ENCODE measurements at places on chromosomes 1 and 21. TPM values are rescaled to one million over a fixed set of nuclear protein-coding genes. Genes with fewer than 3 reads are reported as not detected.

Gene FLG2
- not detected for total RNA-seq

Gene GOLT1A
- total RNA-seq: not detected

DNA sequence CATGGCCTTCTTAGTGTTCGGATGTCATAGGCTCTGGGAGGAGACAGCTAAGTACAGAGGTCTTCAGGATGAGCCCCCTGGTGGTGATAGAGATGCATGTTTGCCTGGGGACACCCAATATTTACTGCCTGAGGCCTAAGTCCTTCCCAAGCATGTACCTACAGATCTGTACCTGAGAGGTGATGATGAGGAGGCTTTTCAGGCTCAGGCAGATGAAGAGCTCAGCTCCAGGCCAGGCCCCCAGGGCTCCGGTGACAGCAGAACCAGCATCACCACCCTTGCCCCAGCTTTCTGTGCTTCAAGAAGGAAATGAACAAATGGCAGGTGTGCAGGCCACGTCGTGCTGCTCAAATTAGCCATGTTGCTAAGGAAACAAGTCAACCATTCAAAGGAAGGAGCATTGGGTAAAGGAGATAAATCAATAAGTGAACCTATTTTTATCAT, 21.1 kb downstream of the CACNA1E start:
- DNase-seq: no peak

Gene KIF26B
- under 0.01 TPM for total RNA-seq

DNA sequence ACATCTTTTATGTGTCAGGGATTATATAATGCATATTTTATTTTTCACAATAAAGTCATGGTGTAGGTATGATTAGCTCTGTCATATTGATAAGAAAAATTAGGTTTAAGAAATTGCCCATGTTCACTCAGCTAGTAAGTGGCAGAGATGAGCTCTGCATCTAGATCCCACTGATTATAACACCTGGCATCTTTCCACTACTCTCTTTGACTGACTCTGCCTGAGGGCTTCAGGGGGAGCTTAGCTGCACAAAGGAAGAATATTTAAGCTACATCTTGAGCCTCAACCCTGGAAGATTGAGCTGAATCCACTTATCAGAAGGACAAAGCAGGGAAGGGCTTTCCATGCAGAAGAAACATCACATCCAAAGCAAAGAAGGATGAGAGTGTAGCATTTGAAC, 190.4 kb downstream of the MIS18A start:
- DNase-seq: no peak

Gene TIPRL
- total RNA-seq: 36.1 TPM

Gene MAP10
- total RNA-seq: 2.4 TPM

DNA sequence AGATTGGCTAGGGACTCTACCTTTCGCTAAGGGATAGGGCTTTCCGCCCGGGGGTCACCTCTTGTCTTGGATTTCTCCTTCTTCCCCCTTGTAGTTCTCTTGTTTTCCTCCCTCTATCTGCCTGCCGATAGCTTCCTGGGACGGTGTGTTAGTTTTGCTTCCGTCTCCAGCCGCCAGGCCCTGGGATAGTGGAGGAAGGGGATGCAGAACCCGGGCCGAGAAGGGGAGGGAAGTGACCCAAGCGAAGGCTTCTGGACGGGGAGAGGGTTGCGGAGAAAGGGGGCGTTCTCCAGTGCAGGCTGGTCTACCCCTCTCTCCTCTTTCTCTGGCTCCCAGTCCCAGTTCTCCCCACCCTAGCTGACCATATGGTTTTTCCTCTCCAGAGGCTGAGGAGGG, 871 bp downstream of the TUFT1 start:
- no peak for DNase-seq

DNA sequence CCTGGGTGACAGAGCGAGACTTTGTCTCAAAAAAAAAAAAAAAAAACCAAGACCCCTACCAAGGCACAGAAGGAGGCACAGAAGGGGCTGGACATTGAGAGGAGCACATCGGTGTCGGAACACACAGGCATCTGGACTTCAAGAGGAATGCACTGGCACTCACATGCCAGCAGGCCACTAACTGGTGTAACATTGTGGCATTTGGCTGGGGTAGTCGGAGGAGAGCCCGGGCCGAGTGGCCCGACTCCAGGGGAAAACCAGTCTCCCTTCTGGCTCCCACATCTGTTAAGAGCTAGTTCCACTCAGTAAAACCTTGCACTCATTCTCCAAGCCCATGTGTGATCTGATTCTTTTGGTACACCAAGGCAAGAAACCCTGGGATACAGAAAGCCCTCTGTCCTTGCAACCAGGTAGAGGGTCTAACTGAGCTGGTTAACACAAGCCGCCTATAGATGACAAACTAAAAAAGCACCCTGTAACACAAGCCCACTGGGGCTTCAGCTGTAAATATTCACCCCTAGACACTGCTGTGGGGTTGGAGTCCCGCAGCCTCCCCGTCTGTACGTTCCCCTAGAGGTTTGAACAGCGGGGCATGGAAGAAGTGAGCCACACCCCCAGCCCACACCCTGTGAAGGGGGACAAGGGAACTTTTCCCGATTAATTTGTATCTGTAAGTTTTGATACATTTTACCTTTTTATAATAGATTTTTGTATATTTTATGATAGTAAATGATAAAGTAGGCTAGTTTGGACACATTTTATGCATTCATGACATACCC, 17.2 kb upstream of the AKIRIN1 start:
- DNase-seq: no peak

GRCh38 chr1:55071477-55071876, 32.1 kb downstream of the PCSK9 start:
- peak; percentile 57 for DNase-seq

Gene OR2G6
- not detected for total RNA-seq

DNA sequence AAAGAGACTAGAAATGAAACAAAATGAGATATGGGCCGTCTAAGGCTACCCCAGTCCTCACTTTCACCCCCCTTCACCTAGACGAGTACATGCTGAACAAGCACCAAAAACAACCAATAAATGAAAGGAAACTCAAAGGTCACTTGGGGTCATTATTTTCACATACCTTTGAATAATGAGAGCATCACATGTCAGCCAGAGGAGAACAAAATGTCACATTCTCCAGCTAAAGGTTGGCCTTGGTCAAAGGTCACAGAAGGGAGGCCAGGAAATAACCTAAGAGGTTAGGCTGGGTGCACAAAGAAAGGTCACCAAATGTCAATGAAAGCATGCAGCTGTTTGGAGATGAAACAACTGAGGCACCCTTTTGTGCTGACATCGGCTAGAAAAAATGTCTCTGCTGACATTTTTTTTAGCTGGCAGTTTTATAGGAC, 288.7 kb upstream of the USP25 start:
- peak; percentile 52 for DNase-seq

DNA sequence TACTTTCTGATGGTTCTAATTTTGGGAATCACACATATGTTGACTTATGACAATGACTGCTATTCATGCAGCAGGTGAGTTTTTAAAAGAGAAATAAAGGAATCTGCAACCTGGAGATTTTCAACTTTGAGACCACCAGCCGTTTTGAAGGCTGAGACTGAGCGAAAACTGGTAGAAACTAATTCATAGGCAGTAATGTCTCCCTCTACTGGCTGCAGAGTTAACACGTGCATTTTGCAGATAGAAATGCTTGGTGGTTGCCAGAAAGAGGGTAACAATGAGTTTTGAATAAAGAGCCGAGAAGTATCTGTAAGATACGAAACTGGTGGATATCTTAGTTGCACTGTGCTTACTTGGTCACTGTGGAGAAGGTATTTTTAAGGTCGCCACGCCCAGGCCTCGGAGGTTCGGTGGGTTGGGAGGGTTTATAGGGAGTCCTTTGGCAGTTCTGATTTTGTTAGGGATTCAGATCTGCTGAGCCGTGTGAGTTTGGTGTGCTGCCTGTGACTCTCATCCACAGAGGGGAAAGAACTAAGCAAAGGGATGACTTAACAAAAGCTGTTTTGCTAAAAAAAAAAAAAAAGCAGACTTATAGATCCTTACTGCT, 83.0 kb downstream of the RYR2 start:
- DNase-seq: no peak

DNA sequence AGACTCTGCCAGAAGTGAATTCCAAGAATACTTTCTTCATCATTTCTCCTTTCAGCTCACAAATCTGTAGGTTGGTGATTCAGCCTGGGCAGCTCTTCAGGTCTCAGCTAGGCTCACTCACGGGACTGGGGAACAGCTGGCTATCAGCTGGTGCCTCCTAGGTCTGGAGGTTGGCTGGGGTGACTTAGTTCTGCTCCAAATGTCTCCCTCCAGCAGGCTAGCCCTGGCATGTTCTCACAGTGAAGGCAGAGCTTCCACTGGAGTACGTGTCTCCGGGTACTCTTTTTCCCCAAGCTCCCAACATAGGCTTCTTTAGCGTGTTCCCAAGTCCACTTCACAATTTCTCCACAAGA, 12.5 kb upstream of the VAMP4 start:
- DNase-seq: peak; percentile 93

DNA sequence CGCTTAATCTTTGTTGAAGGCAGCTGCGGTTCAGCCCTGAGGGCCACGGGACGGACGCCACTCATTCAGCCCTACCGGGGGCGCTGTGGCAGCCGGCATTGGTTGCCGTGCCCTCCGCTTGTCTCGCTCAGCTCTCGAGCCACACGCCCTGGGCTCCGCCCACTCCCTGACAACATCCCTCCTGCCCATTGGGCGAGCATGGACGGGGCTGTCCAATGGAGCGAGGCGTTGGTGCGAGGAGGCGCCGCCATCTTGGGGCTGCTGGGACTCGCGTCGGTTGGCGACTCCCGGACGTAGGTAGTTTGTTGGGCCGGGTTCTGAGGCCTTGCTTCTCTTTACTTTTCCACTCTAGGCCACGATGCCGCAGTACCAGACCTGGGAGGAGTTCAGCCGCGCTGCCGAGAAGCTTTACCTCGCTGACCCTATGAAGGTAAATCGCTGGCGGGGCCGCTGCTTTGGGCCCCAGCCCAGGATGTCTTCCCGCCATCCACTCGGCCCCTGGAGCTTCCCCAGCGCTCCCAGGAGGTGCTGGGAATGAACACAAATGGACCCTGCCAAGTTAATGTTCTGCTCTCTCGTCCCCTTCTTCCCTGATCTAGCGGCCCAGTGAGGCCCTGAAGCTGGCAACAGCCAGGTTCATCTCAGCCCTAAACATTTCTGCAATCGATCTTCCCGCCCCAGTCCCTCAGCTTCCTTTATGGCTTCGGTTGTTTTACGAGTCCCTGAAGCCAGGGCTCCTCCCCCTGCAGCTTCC, at the start of gene SRP9:
Gene SRP9 (plus strand): TSS at position 244 of the 754 bp plus-strand sequence. CDS start 115 bp downstream, at position 359.
- DNase-seq: peak; percentile 98

DNA sequence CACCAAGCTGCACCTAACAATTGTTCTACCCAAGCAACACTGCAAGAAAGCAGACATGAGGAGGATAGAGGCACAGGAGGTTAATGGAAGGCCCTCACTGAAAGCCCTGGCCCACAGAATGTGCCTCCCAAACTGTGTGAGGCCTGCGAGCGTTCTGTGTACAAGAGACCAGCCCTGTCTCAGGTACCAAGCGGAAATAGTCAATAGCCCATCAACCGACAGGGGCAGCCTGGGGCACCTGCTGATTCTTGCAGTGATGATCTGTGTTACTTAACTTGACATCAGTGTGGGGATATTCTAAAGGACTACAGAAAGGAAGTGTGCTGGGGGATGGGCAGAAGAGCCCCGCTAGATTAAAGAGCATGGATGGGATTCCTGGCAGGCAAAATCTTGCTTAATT, 392.4 kb downstream of the KCNH1 start:
- no peak for DNase-seq

GRCh38 chr1:59128239-59128736, 168.6 kb upstream of the FGGY start:
- peak; percentile 52 for DNase-seq

DNA sequence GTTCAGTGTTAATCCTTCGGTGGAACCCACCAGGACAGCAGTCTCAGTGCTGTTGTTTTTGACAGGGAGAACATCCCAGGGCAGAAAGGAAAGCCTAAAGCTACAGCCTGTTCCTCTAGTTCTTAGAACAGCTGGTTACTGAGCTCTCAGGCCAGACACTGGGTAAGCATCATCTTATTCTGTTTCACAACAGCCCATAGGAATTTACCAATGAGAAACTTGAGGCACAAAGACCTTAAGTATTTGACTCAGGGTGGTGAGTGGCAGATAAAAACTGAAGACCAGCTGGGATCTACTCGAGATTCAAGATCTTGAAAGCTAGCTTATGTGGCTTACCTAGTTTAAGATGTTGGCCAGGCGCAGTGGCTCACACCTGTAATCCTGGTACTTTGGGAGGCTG, 9.4 kb upstream of the NEK2 start:
- DNase-seq: peak; percentile 62

DNA sequence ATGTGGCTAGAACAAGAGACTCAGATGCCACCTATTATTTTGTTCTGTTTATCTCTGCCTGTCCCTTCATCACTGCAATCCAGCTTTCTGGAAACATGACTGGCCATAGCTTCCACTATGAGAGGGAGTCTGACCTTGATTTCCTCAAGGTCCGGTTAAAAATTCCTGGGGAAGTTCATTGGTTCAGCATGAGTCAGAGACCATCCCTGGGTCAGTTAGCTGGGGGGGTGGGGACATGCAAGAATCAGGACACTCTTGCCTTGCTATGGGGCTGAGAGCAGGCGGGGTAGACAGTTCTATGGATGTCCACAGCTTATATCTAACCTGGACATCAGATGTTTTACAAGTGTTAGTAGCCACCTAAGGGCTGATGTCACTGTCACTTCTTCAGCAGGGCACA, 81.1 kb downstream of the TENT5C start:
- DNase-seq: peak; percentile 58

- DNase-seq: no peak
Observed at GRCh38 chr1:44587796-44588460, 86.4 kb downstream of the TMEM53 start.

All from LHCN-M2 (cell line).